ENCODE measurements at places on chromosomes 6 and 20.

DNA sequence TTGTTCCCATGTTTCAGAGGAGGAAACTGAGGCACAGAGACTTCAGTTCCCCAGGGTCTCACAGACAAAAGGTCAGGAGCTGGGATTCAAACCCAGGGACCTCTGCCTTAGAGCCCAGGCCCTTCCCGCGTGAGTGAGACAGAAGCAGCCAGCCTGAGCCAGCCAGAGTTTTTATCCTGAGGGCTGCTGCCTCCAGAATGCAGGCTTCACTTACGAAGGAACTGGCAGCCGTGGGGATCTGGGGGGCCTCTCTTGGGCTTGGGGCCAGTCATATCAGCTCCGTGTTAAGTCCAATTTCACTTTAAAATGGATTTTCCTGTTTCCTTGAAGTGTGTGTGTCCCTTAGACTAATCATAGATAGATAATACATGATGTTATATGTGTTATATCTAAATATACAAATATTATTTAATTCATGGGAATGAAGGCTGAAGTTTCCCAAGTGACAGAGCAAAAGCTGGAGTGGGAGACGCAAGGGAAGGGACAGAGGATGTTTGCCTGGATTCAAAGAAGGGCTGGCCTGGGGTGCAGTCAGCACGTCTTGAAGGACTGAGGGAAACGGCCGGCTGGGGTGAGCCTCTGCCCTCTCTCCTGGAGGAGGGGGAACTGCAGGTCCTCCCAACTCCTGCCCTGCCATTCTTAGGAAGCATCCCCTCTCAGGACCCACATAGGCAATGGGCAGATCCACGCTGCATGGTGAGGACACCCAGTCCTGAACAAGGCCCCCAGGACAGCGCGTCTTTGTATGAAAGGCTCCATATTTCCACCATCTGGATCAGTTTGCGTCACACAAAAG lies 320.1 kb downstream of the CDH4 start:
- no peak for DNase-seq

GRCh38 chr20:19889011-19889953 lies 127.9 kb upstream of the NAA20 start:
- DNase-seq = peak; percentile 63

DNA sequence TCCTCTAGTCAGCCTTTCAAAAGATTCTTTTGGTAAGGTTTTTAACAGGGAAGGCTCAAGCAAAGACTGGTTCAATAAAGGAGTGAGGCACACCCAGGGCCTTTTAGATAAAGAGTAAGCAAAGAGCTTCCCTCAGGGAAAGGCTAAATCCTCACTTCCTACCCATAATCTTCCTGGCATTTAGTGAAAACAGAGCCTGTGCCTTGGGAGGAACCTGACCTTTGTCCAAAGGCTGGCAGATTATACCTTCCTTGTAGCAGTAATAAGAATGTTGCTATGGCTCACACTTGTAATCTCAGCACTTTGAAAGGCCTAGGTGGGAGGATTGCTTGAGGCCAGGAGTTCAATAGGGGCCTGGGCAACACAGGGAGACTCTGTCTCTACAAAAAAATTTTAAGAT lies 280.1 kb upstream of the PLCB4 start:
- DNase-seq = no peak

DNA sequence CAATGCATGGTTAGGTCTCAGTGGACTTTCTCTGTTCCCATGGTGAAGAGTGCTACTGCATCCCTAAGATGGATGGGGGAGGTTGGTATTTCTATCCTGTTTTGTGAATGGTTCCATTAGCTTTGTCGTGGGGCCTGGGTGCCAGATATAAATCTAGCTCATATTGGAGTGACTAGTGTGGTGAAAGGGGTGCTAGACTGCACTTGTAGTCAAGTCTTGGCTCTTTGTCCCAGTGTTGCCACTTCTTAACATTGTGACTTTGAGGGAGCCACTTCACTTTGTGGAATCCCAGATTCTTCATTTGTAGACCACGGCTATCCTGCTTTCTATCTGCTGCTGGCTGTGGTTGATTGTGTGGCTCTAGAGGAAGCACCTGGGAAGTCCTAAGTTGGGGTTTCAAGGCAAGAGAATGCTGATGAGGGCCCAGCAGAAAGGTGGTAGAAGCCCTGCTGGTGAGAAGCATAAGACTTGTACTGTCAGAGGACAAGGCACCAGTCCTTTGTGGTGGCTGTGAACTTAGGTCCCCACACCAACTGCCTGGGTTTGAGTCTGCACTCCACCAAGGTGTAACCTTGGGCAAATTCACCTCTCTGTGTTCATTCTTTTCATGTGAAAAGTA lies 44.1 kb downstream of the VAPB start:
- no peak for DNase-seq

GRCh38 chr6:37565267-37566110 lies 65.8 kb upstream of the CCDC167 start:
- DNase-seq = no peak

- peak; percentile 84 for DNase-seq
Observed at GRCh38 chr20:35111141-35111888, 18.7 kb upstream of the TRPC4AP start.

GRCh38 chr6:146316175-146316495 lies 227.5 kb upstream of the RAB32 start:
- no peak for DNase-seq

- DNase-seq = no peak
Observed at GRCh38 chr6:159062564-159062945, 17.8 kb upstream of the TAGAP start.

- DNase-seq = no peak
Observed at GRCh38 chr6:1390946-1391799, 1.8 kb downstream of the FOXF2 start.

DNA sequence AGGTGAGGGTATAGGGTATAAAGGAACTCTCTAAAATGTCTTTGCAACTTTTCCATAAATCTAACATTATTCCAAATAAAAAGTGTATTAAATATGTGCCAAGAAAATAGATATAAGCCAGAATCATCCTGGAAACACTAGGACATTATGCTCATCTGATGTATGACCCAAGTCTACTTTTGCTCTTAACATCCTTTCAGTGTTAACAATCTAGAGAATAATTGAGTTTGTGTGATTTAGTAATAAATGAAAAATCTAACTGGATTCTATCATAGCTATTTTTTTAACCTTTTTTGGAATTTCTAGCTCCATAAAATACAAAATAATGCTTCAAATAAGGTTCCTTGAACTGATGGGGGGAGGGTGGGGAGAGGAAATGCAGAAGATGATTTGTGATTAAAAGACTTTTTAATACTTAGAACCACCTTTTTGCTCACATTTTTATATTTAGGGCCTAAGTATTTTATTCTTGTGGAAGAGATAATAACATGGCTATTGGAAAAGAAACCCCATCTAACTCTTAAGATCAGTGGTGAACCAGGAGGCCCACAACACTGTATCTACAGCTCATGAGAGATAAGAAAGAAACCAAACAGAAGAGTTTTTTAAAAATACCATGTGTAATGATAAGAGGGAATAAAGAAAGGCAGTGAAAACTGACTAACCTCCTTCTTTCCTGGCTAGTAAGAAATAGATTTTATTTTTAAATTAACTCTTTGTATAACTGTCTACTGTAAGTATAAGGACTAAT lies 68.5 kb downstream of the PDSS2 start:
- DNase-seq = no peak

DNA sequence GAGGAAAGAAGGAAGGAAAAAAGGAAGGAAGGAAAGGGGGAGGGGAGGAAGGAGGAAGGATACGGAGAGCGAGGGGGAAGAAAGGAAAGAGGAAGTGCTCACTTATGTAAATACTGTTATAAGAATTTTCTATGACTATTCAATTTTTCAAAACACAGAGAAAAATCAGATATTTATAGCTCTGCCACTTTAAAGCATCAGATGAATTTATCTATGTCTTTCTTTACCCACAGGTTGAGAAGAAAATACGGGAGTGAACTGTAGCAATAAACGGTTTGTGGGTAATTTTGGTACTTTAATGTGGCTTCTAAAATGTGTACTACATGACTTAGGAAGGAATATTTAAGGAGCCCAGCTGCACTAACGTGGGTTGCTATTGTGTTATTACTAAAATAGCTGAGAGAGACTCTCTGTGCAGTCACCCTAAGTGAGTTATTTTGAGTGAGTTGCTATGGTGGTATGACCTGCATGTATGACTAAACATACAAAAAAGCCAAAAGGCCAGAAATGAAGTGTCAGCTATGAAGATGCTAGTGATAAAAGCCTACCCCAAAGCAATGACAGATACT lies 225.5 kb downstream of the SOD2 start:
- peak; percentile 24 for DNase-seq

GRCh38 chr6:166901626-166902025 lies 54.7 kb downstream of the RNASET2 start:
- no peak for DNase-seq

DNA sequence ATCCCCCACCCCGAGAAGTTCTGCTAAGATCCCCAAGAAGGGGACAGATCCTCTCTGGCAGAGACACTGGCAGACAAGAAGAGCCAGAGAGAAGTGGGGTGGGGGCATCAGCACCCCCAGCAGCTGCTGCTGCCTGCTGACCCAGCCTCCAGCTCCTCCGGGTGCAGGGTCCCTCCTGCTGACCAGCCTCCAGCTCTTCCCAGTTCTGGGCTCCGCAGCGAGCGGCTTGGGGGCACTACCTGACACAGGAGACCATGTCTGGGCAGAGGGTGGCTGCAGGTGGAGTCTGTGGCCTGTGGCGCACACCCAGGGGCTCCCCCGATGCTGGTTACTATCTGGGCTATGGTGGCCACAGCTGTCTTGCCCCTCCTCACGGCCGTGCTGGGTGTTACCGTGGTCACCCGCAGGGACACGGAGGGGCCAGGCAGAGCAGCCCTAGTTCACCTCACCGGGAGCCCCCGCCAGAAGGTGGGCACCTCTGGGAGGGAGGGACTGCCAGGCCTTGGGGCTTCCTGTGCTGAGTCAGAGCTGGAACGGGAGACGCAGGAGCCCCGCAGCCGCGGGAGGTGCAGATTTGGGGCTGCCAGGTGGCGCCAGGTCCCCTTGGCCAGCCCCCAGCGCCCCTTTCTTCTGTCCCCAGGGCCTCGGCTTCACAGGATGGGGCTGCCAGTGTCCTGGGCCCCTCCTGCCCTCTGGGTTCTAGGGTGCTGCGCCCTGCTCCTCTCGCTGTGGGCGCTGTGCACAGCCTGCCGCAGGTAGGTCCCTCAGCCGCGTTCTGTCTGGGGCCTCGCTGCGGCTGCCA lies 630 bp downstream of the LIME1 start:
- DNase-seq = no peak

DNA sequence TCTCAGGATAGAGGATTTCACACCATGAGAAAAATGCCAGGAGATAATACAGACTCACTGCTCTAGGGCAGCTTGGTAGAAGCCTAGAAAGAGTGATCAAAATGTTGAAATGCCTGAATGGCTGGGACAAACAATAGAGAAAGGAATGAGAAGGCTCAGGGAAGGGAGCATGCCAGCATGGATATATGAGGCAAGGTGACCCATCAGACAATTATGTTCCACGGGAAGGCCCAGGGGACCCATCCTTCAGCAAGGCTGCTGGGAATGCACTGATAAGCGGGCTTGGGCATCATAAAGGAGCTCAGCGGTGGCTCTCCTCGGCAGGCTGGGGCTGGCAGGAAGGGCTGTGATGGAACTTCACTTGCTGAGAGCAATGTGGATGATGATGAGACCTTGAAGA lies 12.2 kb downstream of the HEBP2 start:
- no peak for DNase-seq

GRCh38 chr6:43250992-43251373 lies 7.7 kb downstream of the TTBK1 start:
- peak; percentile 10 for DNase-seq

DNA sequence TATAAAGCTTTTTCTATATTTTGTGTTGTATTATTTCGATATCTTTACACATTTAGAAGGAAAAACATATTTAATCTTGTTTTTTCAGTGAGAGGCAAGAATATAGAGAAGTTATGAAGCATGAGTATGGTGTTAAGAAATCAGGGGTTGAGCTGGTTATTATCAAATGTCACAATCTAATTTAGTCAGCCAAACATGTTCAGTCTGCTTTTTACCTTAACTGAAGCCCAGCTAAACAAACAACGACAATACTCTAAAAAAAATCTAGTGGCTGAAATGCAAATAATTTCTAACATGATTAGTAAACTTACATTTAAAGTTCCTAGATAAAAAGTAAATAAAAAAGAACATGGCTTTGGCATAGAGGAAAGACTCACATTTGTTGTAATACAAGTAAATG lies 433.8 kb upstream of the NRSN1 start:
- DNase-seq = no peak

GRCh38 chr6:28721372-28721771 lies 195.7 kb downstream of the GPX5 start:
- no peak for DNase-seq

- DNase-seq = no peak
Observed at GRCh38 chr6:110769923-110770322, 45.3 kb downstream of the CDK19 start.

GRCh38 chr6:91565207-91565606 lies 978.3 kb upstream of the MAP3K7 start:
- no peak for DNase-seq

DNA sequence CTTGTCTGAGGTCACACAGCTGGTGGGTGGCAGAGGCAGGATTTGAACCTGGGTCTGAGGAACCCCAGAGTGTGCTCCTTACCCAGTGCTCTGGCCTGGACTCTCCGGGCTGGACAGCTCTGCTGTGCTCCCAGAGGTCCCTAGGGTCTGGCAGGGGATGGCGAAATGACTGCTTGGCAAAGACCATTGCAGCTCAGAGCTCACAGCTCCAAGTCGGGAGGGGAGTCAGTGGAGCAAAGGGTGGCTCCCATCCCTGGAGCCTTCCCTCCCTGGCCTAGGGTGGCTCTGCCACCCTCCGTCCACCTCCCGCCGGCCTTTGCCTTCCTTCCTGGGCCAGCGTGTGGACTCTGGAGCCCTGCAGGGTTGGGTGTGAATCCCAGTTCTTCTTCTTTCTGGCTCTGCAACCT lies 17.5 kb downstream of the CEBPB start:
- DNase-seq = no peak

DNA sequence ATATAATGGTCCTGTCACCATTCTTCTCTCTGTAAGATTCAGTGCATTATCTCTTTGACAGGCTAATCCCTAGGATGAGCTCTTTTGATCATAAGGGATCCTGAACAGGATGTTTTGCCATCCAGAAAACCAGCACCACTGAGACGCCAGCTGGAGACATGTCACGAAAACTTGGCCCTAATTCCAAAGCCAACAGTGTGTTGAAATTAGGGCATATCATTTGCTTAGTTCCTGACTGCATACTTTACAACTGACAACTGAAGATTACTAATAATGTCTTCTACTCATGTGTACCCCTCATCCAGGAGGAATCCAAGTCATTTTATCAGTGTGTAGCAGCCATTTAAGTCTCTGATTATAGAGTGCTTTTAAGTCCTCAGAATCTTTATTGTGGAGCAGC lies 243.6 kb downstream of the KCNQ5 start:
- peak; percentile 10 for DNase-seq

GRCh38 chr20:5180933-5181332 lies 54.1 kb downstream of the CDS2 start:
- no peak for DNase-seq

DNA sequence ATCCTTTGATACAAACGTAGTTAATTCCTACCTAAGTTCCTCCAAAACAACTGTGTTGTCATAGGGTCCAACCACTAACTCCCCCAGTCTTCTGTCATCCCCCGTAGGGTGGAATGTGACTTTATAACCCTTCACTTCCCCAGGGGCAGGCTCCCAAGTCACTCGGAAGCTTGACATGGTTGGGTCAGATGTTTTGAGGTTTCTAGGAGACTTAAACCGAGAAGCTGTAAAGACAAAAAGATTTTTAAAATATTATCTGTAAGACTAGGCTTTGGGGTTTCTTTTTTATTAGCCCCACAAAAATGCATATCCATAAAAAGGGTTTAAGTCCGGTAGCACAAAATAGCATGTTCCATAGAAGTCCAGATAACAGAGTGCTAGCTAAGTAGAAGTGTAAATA lies 50.2 kb downstream of the COL12A1 start:
- DNase-seq = peak; percentile 24

- DNase-seq = no peak
Observed at GRCh38 chr6:160952633-160953281, 38.8 kb upstream of the MAP3K4 start.

Measured in brain microvascular endothelial cell (primary cell).